Mesenteric fat pad (tissue), 1 donor: ENCODE measurements at places on chromosomes 6 and 20. TPM values are rescaled to one million over a fixed set of nuclear protein-coding genes. Genes with fewer than 3 reads are reported as not detected.

Gene PRSS16
- 0.19 TPM for total RNA-seq

Gene FAM83B
- total RNA-seq = not detected

Gene TPX2
- 1.1 TPM for total RNA-seq

- peak; percentile 89 for DNase-seq
These were observed 5.6 kb downstream of the SRSF3 start for GRCh38 chr6:36599791-36600209.

- no peak for DNase-seq
These were observed 260.9 kb downstream of the TAF4 start for GRCh38 chr20:61804752-61805295.

Gene BMP6
- 12.7 TPM for total RNA-seq

DNA sequence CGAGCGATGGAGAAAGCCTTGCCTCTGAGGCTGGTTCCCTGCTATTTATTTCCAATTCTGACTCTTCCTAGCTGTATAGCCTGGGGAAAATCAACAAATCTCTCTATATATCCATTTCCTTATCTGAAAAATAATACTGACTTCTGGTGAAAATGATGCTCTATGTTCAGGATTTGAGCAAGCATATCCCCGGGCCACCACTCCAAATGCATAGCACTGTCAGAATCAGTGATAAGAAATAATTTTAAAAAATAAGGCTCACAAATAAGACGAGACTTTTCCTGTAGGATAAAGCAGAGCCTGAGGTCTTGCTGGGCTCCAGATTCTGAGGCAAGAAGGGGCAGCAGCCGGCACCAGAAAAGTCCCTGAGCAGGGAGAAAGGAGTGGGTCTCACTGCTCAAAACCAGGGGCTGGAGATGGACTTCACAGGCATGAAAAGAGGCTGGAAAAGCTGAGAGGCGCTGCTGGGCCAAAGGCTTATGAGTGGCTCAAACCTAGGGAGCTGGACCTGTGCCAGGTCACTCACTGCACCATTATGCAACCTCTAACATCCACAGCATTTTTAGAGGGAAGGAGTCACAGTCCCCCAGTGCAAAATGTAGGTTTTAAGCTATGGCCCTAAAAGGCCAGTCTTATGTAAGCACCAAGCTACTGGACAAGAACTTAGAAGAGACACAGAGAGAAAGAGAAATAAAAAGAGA is 48.1 kb upstream of the SLC17A4 start:
- DNase-seq = no peak

Gene MARCKS
- 63.6 TPM for total RNA-seq
